G401 (cell line): ENCODE measurements at places on chromosomes 16 and 17. TPM values are rescaled to one million over a fixed set of nuclear protein-coding genes. Genes with fewer than 3 reads are reported as not detected.

GRCh38 chr17:2397247-2398171 is 3.4 kb downstream of the MNT start:
- no peak for DNase-seq

DNA sequence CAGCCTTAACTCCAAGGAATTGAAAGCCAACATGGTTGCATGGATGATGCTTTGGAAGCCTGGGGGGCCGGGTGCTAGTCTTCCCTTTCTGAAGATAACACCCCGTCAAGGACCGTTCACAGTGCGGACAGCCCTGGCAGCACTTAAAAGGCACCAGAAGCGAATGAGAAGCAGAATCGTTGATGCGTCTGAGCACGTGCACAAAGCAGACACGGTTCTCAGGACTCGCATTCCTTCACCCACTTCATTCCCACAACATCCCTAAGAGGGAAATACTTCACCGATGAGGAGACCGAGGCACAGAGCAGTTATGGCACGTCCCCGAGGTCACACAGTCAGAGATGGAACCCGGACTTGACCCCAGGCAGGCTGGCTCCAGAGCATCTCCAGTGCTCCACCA is 14.2 kb downstream of the TRPV1 start:
- DNase-seq, result no peak

Gene TPSG1
- not detected in 2 replicates for total RNA-seq

- DNase-seq, result no peak
These were observed 31.0 kb upstream of the TRAP1 start for GRCh38 chr16:3748307-3748706.

DNA sequence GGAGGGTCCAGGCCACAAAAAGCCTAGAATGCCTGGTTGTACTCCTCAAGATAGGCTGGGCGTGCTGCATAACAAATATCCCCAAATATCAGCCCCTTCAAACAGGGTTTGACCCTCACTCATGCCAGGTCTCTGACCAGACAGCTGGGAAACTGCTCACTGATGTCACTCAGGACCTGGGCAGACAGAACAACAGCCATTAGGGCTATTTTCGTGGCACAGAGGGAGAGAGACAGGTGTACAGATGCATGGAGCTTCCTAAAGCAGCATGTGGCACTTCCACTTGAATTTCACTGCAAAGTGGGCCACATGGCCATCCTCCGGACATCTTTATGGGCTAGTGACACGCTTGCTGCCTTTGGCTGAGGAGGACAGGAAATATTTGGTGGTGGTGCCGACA is 73.1 kb downstream of the SREBF1 start:
- DNase-seq, result no peak

Gene CACNG1
- not detected in 2 replicates for total RNA-seq

- no peak for DNase-seq
These were observed 24.6 kb downstream of the HOXB1 start for GRCh38 chr17:48506246-48506645.

Gene RRAD
- 0.25 TPM in 1 of 2 replicates, not detected in the other for total RNA-seq

DNA sequence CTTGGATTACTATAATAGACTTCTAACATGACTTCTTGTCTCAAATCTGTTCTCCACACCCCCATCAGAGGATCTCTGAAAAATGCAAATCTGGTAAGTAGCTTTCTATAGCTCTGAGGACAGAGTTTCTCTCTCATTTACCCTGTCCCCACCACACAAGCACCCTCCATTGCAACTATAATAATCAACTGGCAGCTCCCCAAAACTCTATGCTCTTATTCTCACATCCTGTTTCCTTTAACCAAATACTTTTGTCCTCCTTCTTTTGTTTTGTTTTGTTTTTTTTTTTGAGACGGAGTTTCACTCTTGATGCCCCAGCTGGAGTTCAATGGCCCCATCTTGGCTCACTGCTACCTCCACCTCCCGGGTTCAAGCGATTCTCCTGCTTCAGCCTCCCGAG is 73.4 kb downstream of the HELZ start:
- DNase-seq, result no peak

DNA sequence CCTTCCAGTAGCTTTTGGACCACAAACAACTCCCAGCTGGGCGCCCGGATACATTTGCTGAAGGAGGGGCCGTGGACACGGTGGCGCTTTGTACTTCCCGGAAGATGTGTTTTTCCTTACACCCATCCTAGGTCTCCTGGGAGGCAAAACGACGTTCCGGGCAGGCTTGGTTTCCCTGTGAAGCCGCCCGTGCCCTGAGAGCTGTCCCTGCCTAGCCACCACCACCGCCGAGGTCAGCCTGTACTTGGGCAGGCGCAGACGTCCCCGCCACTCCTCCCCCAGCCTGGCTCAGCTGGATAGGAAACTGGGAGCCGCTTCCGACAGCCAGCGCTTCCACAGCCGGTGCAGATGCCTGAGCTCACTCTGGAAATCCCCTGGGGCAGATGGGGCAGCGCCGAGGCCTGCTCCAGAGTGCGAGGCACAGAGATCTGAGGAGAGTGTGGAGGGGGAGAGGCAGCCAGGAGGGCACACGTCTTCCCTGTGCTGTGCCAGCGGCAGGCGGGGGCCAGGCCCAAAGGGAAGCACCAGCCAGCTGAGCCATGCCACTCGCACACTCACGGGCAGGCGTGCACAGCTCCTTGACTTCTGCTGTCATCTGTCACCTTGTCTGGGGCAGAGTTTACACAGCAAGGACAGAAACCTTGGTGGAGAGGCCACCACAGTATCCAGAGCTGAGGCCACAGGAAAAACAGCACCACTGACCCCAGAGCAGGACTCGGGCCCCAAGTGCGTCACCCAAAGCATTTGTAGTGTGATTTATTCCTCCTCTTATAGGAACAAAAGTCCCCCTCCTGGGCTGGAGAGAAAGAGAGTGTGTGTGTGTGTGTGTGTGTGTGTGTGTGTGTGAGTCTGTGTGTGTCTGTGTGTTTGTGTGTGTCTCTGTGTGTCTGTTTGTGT is 3.0 kb downstream of the RHBDF2 start:
- no peak for DNase-seq

DNA sequence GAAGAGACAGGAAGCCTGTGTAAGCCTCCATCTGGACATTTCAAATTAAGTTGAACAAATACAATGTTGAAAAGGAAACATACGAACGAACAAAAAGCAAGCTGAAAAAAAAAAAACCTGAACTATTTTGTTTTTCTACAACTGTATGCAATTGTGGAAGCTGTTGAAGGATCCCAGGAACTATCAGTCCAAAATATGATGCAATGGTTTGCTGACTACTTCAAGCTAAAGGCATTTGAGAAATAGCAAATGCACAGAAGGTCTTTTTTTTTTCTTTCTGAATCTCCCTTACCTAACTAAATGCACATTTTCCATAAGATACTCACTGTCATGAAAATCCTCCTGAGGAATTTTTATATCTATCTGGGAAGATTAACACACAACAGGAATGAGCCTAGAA is 40.2 kb downstream of the MAF start:
- DNase-seq, result no peak

Gene CENPT
- total RNA-seq, result 27.6 and 41.8 TPM in 2 replicates

DNA sequence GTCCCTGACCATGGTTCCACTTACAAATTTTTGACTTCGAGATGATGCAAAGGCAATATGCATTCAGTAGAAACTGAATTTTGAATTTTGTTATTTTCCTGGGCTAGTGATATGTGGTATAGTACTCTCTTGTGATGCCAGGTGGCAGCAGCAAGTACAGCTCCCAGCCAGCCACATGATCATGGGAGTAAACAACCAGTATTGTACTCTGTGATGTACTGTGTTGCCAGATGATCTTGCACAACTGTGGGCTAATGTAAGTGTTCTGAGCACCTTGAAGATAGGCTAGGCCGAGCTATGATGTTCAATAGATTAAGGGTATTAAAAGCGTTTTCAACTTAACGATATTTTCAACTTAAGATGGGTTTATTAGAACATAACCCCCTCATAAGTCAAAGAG is 250.8 kb downstream of the STX8 start:
- no peak for DNase-seq

DNA sequence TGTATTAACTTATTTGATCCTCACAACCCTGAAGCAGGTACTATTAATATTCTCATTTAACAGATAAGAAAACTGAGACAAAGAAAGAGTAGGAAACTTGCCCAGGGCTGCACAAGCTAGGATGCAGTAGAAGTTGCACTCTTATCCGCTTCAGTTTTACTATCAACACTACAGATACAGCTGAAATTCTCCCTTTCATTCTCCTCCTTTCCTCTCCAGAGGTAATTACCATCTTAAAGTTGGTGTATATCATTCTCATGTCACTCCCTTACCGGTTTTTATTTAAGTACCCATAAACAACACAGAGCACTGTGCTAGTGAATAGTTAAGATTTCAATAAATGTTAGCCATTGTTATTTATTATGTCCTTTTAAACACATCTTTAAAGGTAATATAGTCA is 3.5 kb downstream of the GDE1 start:
- no peak for DNase-seq

Gene COL1A1
- 72.4 and 86.8 TPM in 2 replicates for total RNA-seq

GRCh38 chr17:59121901-59122480 is 15.3 kb upstream of the TRIM37 start:
- no peak for DNase-seq

DNA sequence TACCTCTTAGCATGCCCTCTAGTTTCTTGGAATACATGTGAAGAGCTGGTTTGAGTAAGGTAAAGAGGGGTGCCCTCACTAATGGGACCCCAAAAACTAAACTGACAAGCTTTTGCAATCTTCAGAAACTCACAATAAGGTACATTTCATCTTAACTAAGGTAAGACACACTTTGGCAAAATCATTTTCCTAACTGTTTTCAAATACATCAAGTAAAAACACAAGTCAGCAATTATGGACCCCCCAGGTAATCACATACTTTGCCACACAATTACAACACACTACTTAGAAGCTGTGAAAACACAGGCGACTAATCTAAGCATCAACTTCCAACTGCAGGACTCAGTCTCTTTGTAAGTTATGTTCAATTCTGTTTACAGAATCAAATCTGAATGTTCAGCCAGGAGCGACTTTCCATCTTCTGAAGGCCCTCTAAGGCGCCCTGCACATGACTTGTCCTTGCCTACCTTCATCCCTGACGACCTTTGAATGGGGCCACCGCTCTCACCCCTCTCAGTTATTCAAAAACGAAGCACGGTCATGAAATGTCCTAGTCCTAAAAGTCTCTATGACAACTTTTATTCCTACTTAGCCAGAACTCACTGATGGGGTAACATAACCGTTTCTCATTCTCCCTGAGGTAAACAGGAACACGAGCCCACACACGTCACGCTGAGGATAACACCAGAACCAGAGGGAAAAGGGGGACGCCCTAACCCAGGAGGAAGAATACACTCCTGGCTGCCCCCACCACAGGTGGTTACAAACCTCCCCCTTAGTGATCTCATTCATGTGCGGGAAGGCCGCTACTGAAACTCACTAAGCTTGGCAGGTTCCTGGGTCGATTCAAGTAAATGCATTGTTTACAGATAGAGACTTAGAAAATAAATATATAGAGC is 5.5 kb downstream of the CREBBP start:
- no peak for DNase-seq

Gene KCNH6
- total RNA-seq, result 0.37 TPM in 1 of 2 replicates, not detected in the other

Gene ST6GALNAC2
- total RNA-seq, result 14.3 and 30.6 TPM in 2 replicates

- no peak for DNase-seq
These were observed 79.8 kb downstream of the JPH3 start for GRCh38 chr16:87681981-87682570.

DNA sequence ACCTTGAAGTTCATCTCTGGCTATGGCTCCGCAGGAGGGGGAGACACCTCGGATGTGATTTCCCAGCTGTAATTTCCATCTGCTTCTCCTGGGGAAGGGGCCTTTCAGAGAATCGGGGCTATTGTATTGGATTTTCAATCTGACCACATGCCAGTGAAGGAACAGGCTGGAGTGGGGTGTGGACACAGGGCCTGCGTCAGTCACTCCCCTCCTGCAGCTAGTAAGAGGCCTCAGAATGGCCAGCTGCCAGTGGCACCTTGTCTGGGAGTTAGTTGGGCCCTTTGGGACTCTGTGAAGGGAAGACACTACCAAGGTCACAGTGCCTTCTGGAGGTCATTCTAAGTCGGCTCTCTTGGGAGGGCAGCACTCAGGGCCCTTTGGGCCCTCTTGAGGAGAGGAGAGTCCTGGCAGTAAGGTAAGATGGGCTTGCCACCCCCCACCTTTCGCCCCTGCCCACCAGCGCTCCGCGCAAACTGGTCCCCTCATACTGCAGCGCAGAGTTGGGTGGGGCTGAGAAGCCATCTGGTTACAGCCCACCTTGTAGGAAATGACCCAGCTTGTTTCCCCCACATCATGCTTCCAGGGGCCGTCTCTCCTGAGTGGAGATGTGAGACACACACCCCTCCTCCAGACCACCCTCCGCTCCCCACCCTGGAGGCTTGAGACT is 5.4 kb downstream of the NXPH3 start:
- peak; percentile 23 for DNase-seq

GRCh38 chr17:35241520-35241919 is 1.4 kb upstream of the SLFN5 start:
- no peak for DNase-seq

Gene RND2
- total RNA-seq, result 10.4 and 10.9 TPM in 2 replicates

- no peak for DNase-seq
These were observed 8.5 kb downstream of the ADGRG3 start for GRCh38 chr16:57676553-57677085.

Gene EFCAB5
- 0.06 and 0.07 TPM in 2 replicates for total RNA-seq

Gene PLLP
- total RNA-seq, result 1.5 and 2.7 TPM in 2 replicates

Gene TMEM11
- 31.2 and 34.4 TPM in 2 replicates for total RNA-seq

Gene JPH3
- 22.1 and 30.0 TPM in 2 replicates for total RNA-seq

Gene ABI3
- total RNA-seq, result 0.14 TPM in 1 of 2 replicates, not detected in the other

Gene CCL18
- total RNA-seq, result not detected in 2 replicates

Gene CDYL2
- 0.10 and 0.37 TPM in 2 replicates for total RNA-seq

Gene CD300A
- not detected in 2 replicates for total RNA-seq

GRCh38 chr16:2295056-2295798 is 27.3 kb upstream of the RNPS1 start:
- DNase-seq, result no peak

Gene RNF222
- total RNA-seq, result 0.03 TPM in 1 of 2 replicates, not detected in the other

Gene ARHGDIG
- total RNA-seq, result 2.6 and 12.2 TPM in 2 replicates

Gene FSCN2
- total RNA-seq, result 0.80 and 1.4 TPM in 2 replicates

GRCh38 chr17:75498039-75498725 is 17.2 kb downstream of the CASKIN2 start:
- DNase-seq, result no peak

GRCh38 chr17:75440738-75441448 is 15.5 kb upstream of the TMEM94 start:
- no peak for DNase-seq

DNA sequence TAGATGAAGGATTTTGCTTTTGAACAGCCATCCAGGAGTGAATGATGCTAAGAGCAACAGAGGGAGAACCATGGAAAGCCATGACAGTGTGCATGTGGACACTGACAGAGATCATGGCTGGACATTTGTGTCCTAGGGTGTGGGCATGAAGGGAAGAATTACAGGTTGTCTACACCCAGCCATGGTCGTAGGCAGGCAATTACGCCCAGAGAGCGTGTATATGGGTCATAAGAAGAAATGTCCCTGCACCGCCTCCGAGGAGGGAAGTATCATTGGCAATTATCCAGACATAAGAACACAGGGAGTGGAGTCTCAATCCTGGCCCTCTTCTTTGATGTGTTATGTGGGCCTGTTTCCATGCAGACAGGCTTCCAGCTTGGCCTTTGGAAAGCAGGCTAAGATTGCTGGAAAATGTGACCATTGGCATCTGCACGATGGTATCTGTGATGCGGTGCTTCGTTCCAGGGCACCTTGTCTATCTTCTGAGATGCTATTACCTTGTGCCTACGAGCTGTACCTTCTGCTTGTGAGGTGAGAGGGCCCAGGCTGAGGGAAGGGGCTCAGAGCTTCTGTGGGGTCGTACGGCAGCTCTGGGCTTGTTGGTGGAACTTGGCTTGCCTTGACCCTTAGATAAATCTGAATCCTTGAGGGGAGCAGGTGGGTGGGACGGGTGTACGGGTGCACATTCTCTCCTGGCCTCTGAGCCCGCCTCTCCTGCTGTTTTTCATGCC is 19.8 kb downstream of the RGS9 start:
- DNase-seq, result no peak
